ENCODE measurements at places on chromosomes 3 and 15.

DNA sequence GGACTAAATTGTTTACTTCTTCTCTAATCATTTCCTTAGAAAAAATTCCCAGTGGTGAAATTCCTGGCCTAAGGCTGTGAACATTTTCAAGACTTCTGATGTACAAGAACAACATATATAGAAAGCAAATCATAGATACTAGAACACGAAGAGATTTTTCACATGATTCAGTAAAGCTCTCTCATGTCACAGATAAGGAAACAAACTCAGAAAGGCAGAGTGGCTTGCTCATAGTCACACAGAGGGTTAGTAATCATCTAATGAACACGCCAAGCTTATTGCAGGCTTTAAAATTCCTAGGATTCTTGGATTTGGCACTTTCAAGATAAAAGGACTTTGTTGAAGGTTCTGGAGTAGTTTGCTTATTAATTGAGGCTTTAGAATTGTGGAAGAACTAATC lies 26.2 kb downstream of the CRTAP start:
- no peak for DNase-seq

- DNase-seq = no peak
Observed at GRCh38 chr3:42876401-42876800, 722 bp upstream of the CYP8B1 start.

DNA sequence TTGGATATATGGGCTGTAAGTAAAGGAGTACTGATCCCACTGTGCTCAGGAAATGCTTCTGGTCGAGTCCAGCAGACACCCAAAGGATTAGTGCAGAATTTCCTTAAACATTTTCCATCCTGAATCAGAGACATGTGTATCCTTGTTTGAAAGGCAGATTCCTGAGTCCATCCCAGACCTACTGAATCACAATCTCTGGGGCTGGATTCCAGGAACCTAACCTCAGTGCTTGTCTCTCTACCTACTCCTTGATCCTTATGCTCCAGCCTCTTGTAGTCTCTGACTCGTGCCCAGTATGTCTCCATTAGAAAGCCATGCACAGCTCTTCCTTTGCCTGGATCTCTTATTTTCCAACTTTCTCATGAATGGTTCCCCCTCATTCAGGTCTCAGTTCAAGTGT lies 585.8 kb downstream of the NLGN1 start:
- DNase-seq = no peak

DNA sequence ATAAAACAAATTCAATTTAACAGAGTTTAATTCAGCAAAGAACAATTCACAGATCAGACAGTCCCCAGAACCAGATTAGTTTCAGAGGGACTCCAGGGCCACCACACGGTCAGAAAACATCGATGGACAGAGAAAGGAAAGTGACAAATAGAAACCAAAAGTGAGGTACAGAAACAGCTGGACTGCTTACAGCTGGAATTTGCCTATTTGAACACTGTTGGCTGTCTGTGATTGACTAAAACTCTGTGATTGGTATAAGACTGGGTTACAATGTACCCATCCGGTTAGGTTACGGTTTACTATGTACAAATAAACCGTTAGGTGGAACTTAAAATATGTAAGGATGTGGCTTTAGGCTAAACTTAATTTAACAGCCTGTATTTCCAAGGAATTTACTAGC lies 30.3 kb downstream of the MOBP start:
- DNase-seq = no peak

- DNase-seq = no peak
Observed at GRCh38 chr3:15527031-15527459, 5.5 kb upstream of the COLQ start.

DNA sequence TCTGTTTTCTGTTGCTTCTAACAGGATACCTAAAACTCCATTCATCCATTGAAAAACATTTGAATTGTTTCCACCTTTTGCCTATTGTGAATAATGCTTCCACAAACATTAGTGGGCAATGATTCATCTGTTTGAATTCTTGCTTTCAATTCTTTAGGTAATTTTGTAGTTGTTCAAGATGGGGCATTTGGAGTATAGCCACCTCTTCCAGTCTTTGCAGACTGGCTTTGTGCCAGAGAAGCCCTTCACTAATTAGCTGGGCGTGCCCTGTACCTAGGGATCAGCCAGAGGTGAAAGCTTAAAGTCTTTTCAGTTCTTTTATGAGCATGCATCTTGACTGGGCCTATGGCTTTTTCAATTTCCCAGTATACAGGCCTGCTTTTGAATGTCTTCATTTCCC lies 10.9 kb downstream of the RTP1 start:
- no peak for DNase-seq

GRCh38 chr3:165549037-165549436 lies 288.2 kb downstream of the BCHE start:
- DNase-seq = no peak
